Stimulated activated CD4-positive, alpha-beta T cell treated with anti-CD3 and anti-CD28 coated beads, Interleukin-2, amount 100 ng/mL, for 4 hours (primary cell): ENCODE measurements at places on chromosomes 2 and 18.

GRCh38 chr18:48290162-48290926 is 118.8 kb downstream of the ZBTB7C start:
- DNase-seq = no peak

DNA sequence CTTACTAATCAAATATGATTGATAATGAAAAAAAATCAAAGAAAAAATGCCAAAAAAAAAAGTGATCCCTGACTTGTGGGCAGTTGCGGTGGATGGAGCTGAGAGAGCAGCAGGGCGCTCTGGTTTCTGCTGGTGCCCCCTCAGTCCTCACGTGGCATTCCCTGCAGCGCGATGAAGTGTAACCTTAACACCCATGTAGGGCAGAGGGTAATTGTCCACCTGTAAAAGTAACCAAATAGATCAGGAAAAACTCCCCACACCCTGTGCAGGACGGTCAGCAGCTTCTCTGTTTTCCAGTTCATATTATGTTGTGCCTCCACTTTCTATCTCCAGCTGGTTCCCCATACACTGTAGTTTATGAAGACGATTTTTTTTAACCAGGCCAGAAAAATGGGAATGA is 25.0 kb downstream of the COA5 start:
- no peak for DNase-seq

DNA sequence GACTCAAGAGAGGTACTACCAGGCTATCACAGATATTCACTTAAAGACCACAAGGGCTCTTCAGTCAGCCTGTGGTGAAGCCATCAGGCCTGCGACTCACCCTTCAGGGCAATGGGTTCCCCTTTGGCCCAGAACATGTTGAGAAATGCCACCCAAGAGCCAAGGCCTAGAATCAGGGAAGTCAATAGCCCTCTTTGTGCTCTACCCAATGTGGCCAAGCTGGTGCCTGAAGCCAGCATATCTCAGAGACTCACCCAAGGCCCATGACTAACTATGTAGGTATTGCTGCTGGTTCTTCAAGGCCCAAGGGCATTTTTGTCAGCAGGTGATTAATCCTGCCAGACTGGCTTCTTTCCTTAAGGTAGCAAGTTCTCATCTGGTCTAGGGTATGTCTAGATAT is 338.9 kb upstream of the SETBP1 start:
- DNase-seq = no peak

DNA sequence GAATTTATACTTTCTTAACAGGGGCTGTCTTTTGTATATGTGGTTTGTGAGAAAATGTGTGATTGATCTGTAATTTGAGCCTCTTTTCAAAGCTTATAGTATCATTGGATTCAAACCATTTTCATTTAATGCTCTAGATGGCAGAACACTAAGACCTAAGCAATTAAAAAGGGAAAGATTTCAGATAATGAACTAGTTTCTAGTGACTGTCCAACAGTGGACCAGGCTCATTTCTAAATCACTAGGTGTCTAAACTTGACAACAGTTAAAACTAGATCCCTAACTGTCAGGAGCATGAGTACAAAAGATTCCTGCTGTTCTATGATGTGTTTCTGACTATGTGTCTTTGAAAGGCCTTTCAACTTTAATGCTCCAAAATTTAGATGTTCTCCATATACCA is 54.6 kb downstream of the ANKRD44 start:
- no peak for DNase-seq

DNA sequence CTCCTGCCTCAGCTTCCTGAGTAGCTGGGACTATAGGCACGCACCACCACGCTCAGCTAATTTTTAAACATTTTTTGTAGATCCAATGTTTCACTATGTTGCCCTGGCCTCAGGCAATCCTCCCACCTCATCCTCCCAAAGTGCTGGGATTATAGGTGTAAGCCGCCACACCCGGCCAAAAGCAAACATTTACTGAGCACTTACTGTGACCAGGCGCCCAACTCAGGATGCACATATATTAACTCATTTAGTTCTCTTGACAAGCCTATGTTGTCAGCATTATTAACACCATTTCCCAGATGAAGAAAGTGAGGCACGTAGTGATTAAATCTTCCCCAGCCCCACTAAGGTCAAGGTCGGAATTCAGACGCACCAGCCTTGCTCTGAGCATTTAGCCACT is 41.1 kb downstream of the TMEM37 start:
- no peak for DNase-seq

- no peak for DNase-seq
Observed at GRCh38 chr2:58339548-58340243, 98.6 kb upstream of the FANCL start.

GRCh38 chr18:58611395-58612131 is 17.3 kb downstream of the ALPK2 start:
- no peak for DNase-seq

DNA sequence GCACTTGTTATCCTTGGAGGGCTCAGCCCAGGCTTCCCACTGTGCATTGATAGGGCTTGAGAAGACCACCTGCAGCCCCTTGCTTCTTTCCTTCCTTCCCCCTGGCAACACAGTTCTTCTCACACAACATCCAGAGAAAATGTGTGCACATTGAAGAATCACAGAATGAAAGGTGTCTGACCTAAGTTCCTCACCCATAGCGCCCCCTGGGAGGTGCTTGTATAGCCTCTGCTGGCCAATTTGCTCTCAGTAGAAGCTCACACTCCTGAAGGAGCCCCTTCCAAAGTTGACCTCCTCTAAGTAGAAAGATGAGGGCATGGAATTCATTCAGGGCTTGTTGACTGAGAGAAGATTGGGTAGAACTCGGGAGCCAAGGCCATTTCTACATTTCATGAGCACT is 758.4 kb upstream of the KLHL29 start:
- no peak for DNase-seq

DNA sequence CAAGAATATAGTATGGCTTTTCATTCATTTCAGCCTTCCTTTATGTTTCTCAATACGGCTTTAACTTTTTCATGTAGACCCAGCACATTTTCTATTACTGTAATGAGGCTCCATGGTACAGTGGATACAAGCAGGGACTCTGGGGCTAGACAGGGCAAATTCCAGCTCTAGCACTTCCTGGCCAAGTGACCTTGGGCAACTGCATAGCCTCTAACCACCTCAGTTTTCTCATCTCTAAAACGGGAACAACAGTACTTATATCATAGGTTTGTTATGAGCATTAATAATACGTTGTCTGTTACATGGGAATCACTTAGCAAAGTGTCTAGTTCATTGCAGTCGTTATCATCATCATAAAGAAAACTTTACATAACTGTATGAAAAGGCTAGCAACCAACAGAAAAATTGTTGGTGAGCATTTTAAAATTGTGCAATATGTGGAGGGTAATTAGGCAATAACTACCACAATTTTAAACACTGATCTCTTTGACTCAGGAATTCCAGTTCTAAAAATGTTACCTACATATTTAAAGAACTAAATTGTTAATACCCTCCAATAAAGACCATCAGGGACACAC is 13.7 kb upstream of the RMDN2 start:
- DNase-seq = no peak

GRCh38 chr2:219417374-219417773 is 803 bp upstream of the DES start:
- DNase-seq = peak; percentile 57

DNA sequence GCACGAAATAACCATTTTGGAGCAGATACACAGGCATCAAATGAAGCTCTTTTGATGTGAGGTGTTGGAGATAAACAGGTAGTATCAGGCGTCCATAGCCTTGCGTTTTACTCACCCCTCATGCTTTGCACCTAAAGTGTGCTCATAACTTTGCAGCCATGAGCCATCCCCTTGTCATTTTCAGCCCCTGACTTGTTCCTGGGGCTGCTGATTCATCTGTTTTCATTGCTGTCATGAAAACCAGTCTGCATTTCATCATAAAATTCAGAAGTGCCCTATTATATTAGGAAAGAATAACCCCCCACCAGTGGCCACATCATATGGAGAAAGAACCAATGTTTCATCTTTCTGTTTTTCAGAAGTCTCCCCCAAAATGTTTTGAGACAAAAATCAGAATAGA is 329.7 kb upstream of the NRP2 start:
- no peak for DNase-seq

GRCh38 chr2:189274361-189274760 is 94.8 kb upstream of the COL5A2 start:
- DNase-seq = no peak

DNA sequence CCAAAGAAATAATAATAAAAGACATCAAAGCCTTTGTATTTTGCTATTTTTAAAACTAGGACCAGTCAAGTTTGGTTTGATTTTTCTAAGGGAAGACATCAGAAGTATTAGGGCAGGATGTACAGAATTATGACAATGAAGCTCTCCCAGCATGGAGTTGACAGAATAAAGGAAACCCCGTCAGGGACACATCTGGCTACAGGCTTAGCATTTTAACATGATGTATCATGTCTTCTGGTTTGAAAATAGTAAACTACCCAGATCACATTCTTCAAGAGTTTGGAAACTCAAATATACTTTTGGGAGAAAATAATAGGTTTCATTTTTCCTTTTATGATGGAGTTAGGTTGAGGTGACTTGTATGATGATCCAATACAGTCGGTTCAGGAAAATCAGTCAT is 552.0 kb upstream of the CDH2 start:
- no peak for DNase-seq

GRCh38 chr2:74507926-74508520 is 528 bp upstream of the PCGF1 start:
- no peak for DNase-seq

DNA sequence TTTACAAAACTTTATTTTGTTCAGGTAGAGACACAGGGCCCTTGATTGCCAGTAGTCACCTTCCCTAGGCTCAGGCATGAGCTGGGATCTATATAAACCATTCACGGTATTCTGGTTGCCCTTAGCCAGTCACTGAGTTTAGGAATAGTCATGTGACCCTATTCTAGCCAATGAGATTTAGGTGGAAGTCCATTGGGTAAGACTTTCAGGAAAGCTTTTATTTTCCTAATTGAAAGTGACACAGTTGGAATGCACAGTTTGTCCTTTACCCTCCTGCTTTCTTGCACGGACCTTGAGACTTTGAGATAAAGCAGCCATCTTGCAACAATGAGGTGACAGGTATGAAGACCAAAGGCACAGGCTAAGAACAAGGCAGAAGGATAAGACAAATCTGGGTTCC is 21.5 kb downstream of the SLC4A5 start:
- no peak for DNase-seq

GRCh38 chr2:227932403-227932802 is 61.0 kb downstream of the DAW1 start:
- DNase-seq = no peak

- no peak for DNase-seq
Observed at GRCh38 chr2:138906549-138906948, 126.4 kb upstream of the NXPH2 start.

GRCh38 chr2:124778076-124778475 is 753.0 kb downstream of the CNTNAP5 start:
- no peak for DNase-seq

DNA sequence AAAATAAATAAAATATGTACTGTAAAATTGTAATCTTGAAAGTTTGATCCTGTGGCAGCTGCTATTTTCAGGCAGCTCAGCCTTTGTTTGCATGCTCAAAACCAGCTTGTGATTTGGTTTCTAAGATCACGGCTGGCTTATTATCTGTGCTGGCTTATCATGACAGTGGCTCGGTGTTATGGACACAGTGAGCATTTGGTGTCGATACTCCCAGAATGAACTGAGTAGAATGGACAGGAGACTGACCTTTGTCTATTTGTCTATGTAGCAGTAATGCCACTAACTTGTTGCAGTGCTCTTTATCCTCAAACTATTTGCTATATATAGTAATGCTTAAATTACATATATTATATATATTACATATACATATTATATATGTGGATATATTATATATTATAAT is 58.8 kb downstream of the NEDD4L start:
- DNase-seq = no peak

GRCh38 chr2:105961599-105962146 is 217.0 kb downstream of the NCK2 start:
- no peak for DNase-seq

DNA sequence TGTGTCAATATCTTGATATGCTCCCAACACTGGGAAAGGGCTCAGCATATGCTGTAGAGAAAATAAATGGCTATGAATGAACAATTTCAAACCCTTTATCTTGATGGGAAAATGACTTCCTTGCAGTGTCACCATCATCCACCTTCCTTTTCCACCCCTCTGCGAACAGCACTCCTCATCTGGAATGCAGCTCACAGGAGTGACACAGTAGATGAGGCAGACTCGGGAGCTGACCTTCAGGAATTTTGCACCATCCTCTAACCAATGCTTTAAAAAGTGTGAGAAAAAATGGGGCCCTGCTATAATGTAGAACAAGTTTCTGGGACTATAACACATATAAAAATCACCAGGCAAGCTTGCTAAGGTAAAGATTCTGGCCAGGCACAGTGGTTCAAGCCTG is 41.3 kb upstream of the YPEL5 start:
- no peak for DNase-seq

DNA sequence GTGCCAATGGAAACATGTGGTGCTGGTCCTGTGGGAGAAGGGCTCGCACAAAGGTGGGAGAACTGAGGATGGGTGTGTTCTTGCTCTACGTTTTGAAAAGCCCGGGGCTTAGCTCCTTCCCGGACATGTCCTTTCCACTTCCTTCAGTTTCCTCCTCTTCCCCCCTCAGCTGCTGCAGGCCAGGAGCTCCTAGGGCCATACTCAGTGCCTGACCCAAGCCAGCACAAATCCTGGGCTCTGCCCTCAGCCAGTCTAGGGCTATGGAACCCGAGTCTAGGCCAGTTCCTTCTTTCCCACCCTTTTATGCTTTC is 1.4 kb upstream of the SIX2 start:
- no peak for DNase-seq

DNA sequence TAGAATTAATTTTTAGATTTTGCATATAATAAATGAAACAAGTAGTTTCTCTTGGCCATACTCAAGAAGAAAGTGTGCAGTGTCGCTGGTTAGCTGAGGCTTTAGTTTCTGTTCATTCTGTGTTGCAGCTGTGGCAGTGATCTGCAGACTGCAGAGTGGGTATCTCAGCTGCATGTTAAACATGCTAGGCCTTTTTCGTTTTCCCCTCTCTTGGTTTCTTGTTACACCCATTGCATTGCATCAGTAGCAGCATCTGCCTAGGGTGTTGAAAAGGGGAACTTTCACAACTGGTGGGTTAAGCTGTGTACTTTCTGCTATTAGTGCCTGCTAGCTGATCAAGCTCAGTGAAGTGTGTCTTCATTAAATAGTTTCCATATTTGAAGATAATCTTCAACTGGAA is 51.3 kb downstream of the ACSL3 start:
- DNase-seq = no peak

GRCh38 chr2:167759531-167759930 is 487.9 kb downstream of the STK39 start:
- no peak for DNase-seq

DNA sequence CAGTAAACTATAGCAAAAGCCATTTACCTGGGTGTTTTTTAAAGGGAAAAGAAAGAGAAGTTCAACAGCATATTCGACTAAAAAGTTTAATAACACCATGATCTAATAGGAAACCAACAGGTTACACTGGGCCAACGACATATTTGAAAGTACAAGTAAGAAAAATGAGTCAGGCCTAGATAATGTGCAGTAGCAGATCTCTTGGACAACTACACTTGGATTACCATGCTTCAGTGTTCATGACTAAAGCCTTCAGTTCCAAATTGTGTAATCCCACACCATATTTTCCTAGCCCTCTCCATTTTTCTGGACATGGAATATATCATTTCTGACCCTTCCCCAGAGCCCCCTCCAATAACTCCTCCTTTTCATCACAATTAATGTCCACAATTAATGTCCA is 39.1 kb upstream of the FIGN start:
- no peak for DNase-seq

GRCh38 chr18:67924656-67925055 is 408.1 kb upstream of the DSEL start:
- DNase-seq = no peak

- DNase-seq = no peak
Observed at GRCh38 chr2:226446406-226447001, 353.1 kb downstream of the IRS1 start.
